GOT3 (cell line): ENCODE measurements at places on chromosomes 11 and 22.

- DNase-seq = no peak
Measured at GRCh38 chr22:35475545-35475944, 65.1 kb upstream of the RASD2 start.

DNA sequence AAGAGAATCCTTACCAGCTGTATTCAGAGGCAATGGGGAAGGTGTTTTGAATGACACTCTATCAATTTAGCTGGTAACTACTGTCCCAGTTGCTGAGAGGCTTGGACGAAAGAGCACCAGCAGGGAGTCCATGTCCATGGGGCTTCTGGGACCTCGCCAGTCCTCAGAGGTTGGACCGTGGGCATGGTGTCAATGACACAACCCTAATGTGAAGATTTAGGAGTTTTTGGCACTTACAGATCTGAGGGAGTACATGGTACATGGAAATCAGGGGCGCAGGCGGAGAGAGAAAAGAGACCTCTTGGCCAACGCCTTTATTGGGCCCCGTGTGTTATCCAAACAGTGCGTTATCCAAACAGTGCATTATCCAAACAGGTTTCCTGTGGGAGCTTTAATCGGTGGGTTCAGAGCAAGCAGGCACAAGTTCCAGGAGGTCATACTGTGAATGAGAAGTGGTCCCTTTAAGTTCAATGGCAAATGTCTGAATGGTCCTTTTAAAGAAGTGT, 169.1 kb upstream of the B3GAT1 start:
- DNase-seq = no peak

GRCh38 chr11:8787372-8787771, 104.8 kb downstream of the RPL27A start:
- DNase-seq = no peak

DNA sequence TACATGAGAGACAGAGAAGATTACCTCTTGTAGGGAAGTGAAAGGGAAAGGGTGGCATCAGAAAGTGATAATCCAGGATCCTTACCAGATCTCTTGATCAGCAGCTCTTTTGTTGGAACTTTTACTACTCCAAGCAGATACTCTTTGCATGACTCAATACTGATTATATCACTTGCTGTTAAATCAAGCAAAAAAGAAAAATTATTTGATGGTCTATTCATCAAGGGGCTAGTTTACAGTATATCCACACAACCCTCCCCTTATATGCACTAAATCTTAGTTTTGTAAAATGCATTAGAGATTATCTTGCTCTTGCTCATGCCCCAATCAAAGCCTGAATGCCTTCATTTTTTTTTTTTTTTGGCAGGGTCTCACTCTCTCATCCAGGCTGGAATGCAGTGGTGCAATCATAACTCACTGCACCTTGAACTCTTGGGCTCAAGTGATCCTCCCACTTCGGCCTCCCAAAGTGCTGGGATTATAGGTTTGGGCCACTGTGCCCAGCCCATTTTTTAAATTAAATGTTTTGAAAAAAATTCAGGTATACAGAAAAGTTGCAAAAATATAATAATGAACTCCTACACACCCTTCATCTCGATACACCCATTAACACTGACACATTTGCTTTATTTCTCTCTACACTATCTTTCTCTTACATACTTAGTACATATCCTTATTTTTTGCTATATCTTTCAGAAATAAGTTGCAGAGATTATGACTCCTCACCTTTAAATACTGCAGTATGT, 76.1 kb upstream of the UCP3 start:
- DNase-seq = no peak

DNA sequence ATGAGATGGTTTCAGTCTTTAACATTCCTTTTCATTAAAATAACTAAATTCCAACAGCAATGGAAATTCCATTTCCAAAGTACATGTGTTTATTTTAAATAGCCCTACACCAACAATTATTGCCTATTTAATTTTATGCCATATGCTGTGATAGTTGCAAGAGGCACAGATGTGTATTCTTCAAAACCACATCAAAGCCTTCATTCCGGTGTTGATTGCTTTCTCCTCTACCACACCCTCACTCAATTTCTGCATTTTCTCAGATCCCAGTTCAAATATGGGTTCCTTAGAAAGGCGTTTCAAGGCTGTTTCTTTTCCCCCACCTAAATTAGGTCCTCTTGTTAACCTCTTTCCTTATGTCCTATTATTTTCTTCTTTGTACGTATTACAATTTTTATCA, 6.0 kb upstream of the HSD17B12 start:
- DNase-seq = no peak

DNA sequence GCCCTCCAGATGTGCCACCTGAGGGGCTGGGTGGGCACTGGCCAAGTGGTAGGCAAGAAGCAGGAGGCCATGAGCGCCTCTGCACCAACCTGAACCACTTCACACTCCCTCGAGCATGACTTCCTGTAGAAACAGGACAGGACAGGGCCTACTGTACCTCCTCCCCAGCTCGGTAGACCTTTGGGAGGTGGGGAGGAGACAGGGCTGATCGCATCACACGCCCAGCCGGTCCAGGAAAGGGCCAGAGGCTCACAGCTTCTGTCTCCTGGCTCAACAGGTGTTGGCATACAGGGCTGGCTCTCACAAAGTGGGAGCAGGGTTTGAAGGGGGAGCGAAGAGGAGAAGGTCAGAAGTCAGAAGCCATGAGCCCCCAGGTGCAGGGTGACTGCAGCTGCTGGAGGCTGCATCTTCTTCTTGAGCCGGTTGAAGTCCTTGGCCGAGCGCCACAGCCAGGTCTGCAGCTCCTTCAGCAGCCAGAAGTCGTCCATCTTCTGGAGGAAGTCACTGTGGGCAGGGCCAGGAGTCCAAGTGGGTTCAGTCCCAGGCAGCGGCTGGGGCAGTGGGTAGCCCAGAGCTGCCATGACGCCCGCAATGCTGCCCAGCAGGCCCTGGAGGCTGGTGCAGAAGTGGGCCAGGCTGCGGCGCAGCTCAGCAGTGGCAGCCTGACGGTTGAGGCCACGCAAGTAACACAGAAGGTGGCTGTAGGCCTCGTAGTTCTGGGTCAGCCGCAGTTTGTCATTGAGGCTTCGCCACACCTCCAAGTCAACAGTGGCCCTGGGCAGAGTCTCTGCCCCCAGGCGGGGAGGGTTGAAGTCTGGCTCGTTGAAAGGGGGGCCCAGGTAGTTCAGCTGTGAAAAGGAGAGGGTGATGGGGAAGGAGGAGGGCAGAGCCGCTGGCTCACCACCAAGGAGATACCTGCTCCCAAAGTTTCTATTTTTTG, 8.3 kb downstream of the CLCF1 start:
- DNase-seq = no peak

DNA sequence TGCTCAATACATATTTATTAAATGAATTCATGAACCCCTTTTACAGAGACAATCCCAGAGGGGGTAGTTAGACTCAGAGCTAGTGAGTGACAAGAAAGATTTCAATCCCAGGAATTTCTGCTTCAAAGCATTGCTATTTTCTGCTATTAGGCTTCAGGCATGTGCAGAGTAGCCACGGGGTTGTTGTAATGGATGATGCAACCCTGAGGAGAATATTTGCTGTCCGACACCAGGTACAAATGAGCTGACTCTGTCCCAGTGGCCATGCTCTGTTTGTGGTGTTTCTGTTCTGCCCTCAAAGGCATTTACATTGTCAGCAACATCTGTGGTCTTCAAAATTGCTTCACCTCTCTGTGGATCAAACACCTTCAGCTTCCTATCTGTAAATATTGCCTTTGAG, 102.6 kb downstream of the CSNK2A3 start:
- no peak for DNase-seq

GRCh38 chr11:62419314-62419929, 589 bp downstream of the SCGB1A1 start:
- no peak for DNase-seq

DNA sequence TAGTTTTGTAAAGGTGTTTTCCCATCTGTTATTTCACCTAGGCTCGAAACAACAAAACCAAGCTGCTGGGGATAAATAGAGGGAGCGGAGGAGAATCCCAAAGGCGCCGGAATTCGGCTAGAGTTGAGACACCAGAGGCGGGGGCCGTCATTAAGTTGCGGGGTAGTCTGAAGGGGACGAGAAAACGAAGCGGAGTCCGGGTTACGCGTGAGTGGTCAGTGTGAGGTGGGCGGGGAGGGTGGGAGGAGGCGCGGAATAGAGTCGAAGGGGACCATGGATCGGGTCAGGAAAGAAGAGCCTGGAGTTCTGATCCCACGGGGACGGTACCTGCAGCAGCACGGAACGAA, 361 bp downstream of the SRPRA start:
- no peak for DNase-seq

GRCh38 chr22:37897807-37898206, 8.3 kb upstream of the MICALL1 start:
- no peak for DNase-seq

GRCh38 chr11:61897387-61898246, 6.3 kb upstream of the FADS3 start:
- DNase-seq = no peak

GRCh38 chr11:68257477-68258362, 14.1 kb downstream of the C11orf24 start:
- DNase-seq = peak; percentile 82

DNA sequence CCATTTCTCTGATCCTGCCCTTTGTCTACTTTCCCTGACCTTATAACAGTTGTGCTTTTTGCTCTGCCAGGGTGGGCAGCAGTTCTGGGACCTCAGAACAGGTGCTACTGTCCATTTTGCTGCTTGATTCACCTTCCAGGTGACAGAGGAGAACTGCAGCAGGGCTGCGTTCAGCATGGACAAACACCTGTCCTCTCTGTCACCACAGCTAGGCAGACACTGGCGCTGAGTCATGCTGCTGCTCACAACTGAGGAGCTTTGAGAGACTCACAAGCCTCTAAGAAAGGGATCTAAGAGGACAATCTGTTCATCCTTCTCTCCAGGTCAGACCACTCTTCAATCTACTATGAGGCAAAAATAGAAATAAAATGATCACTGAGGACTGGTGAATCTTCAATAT, 1144.5 kb upstream of the CCDC90B start:
- DNase-seq = no peak

DNA sequence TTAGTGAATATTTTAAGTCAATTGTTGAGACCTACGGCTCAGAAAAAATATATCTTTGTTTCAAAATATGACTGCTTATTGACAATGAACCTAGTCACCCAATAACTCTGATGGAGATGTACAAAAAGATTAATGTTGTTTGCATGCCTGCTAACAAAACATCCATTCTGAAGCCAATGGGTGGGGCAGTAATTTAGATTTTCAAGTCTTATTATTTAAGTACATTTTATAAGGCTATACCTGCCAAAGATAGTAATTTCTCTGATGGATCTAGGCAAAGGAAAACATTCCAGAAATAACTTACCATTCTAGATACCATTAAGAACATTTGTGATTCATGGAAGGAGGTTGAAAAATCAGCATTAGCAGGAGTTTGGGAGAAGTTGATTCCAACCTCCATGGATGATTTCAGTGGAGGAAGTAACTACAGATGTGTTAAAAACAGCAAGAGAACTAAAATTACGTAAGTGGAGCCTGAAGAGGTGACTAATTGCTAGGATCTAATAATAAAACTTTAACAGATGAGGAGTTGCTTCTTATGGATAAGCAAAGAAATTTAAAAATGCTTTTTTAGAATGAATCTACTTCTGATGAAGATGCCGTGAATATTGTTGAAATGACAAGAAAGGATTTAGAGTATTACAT, 26.4 kb upstream of the OR8D2 start:
- DNase-seq = no peak

GRCh38 chr22:32518848-32519247, 44.2 kb downstream of the FBXO7 start:
- no peak for DNase-seq
